ENCODE measurements at places on chromosomes 13 and 19.

GRCh38 chr19:5036698-5037563 lies 68.0 kb downstream of the KDM4B start:
- no peak for DNase-seq

GRCh38 chr19:55592391-55593090 lies 6.8 kb downstream of the FIZ1 start:
- DNase-seq: no peak

- DNase-seq: no peak
Measured at GRCh38 chr19:37920591-37921450, 13.8 kb downstream of the SIPA1L3 start.

- no peak for DNase-seq
Measured at GRCh38 chr13:75079226-75079625, 402.7 kb downstream of the TBC1D4 start.

DNA sequence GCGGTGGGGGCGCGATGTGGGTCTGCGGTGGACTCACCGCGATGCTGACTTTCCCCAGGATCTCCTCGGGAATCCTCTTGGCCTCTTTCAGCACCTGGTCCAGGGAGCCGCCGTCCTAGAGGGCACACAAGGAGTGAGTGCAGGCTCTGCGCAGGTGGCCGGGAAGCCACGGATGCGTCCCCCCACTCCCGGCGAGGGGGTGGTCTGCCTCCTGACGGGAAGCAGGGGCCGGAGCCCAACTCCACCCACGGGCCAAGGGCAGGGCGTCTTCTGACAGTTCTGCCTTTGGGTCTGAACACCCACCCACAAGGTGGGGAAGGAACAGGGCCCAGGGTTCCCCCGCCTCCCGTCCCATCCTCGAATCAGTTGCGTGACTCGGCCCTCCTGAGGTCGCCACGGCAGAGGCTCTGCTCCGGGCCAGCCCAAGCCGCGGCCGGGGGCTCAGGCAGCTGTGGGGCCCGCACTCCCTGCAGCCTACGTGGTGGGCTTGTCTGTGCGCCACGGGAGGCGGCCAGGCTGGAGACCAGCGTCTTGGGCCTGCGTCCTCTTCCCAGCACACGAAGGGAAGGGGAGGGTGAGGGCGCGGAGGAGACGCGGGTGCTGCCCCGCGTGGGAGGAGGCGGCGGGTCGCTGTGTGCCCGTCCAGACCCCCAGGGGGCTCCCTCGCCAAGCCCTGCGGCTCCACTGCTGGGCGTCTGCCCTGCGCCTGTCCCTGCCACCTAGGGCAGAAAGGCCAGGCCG lies 21.4 kb downstream of the MAP2K2 start:
- no peak for DNase-seq

DNA sequence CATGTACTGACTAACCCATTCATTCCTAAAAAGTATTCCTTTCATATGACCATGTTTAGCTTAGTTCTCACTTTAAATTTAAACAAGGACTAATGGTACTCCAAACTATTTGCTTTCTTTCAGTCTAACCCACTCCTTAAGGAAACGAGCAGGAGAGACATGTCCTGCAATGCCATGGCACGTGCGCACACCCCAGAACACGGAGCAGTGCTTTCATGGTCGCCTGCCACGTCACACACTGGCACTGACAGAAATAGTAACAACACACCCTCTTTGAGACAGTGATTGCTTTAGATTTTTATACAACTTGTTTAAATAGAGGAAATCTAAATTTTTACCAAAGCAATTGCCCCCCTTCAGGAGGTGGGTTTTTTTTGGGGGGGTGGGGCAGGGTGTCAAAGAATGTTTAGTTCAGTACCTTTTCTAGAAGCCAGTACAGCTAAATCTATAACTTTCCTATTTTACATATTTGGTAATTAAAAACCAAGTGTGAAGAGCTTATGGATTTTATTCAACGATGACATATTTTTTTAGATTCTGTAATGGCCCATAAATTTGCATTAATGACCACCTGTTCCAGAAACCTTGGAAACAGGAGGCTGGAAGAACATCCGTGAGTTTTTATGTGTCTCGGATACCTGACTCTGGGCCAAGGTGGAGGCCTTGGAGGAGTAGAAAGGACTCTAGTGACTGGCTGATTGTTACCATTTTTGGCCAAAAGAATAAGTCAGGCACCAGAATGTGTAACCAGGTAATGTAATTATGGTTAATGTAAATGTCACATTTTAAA lies 247.1 kb downstream of the DCT start:
- no peak for DNase-seq

DNA sequence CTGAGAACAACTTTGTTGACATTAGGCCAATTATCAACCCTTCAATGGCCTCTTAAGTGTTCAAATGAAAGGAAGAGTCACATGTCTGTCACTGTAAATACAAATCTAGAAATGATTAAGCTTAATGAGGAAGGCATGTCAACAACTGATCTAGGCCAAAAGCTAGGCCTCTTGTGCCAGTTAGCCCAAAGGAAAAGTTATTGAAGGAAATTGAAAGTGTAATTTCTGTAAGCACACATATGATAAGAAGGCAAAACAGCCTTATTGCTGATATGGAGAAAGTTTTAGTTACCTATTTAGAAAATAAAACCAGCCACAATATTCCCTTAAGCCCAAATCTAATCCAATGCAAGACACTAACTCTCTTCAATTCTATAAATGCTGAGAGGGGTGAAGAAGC lies 604.7 kb downstream of the SLITRK6 start:
- no peak for DNase-seq

- no peak for DNase-seq
Measured at GRCh38 chr13:41075034-41075433, 13.7 kb downstream of the WBP4 start.

DNA sequence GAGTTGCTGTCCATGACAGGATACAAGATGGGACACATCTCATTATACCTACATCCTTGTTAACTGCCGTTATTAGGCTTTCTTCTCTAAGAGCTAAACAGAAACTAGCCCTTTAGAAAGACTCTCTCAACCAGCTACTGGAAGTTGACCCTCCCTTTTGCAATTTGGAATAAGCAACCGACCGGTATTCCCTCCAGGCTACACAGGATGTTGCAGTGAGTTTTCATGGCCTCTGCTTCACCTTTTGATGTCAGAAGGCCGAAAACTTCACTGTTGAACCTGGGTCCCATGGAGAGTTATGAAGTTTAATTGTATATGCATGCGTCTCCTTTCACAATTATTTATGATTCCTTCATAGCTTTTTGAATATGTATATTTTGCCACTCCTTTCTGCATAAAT lies 1042.5 kb upstream of the SPRY2 start:
- no peak for DNase-seq

- no peak for DNase-seq
Measured at GRCh38 chr13:99956473-99957349, 14.9 kb downstream of the ZIC5 start.

- DNase-seq: no peak
Measured at GRCh38 chr13:110250258-110250891, 56.6 kb downstream of the COL4A1 start.

DNA sequence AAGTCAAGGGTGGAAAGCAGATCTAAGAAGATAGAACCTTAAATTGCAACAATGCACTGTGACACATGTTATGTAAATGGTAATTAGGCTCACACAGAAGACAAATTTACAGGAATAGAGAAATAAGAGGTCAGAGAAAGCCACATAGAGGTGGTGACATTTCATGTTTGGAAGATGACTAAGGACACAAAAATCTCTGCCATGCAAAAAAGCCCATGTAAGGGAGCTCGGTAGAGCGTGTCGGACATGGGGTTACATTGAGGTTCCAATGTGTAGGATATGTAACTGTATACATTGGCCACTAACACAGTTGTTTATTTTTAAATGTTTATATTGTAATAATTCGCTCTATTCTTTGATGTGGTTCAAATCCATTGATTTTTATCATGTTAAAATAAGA lies 33.7 kb downstream of the SUGT1 start:
- DNase-seq: no peak

- DNase-seq: no peak
Measured at GRCh38 chr13:24060993-24061392, 99.5 kb upstream of the SPATA13 start.

DNA sequence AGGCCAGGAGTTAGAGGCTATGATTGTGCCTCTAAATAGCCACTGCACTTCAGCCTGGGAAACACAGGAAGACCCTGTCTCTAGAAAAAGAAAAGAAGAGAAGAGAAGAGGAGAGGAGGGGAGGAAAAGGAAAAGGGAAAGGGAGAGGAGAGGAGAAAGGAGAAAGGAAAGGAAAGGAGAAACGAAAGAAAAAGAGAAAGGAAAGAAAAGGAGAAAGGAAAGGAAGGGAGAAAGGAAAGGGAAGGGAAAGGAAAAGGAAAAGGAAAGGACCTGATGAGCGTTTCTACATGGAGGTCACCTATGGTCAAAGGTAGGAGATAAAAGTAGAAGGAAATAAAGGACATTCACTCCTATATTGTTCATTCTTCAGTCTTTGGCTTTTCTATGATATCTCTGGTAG lies 109.1 kb upstream of the TRPC4 start:
- no peak for DNase-seq

- DNase-seq: no peak
Measured at GRCh38 chr13:99639126-99639525, 137.9 kb downstream of the TM9SF2 start.

DNA sequence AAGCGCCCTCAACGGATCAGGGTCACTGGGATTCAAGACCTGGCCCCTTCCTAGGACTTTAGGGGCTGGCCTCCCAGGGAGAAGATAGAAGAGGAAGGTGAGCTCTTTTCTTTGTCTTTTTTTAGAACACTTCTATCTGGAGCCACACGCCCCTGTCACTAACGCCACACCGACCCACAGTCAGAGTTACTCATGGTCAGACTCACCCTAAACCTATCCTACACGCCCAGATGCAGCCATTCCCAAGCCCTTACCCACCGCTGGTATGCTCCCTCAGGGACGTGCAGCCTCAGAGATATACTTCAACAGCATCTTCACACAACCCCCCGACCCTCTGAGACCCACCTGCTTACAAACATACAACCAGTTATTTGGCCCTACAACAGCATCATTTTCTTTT lies 29.9 kb upstream of the MUC16 start:
- no peak for DNase-seq

DNA sequence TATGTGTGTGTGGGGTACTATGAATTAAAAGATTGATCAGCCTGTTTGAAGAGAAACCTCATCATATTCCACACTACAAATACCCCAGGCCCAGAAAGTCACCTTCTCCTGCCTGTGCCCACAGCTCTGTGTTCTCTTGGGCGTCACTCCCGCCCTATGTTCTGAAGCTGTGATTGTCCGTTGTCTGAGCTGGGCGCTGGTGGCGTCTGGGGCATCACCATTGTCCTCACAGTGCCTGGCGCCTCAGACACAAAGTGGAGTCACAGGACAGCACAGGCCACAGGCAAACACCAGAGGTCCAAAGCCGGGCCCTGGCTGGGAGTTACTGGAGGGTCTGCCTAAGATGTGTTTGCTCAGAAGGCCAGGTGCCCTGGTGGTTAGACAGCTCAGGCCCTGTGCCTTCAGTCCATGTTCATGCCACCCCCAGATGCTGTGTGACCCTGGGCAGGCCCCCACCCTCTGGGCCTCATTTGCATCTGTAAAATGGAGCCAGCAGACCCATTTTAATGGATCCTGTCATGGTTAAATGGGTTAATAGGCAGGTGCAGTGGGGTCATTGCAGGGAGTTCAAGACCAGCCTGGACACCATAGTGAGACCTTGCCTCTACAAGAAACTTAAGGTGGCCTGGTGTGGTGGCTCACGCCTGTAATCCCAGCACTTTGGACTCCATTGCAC lies 34.5 kb downstream of the DNM2 start:
- DNase-seq: no peak

DNA sequence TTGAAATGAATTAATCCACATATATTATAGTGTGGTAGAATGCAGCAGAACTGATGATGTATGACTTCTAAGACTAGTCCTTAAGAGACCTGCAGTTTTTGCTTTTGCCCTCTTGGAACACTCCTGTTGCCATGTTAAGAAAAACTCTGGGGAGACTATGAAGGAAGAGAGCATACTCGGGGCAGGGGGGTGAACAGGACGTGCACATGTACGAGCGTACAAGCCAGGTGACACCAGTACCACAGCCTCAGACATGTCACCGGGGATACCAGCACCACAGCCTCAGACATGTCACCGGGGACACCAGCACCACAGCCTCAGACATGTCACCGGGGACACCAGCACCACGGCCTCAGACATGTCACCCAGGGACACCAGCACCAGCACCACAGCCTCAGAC lies 15.9 kb upstream of the USPL1 start:
- DNase-seq: no peak

- DNase-seq: no peak
Measured at GRCh38 chr19:43105496-43105895, 23.0 kb upstream of the PSG2 start.

DNA sequence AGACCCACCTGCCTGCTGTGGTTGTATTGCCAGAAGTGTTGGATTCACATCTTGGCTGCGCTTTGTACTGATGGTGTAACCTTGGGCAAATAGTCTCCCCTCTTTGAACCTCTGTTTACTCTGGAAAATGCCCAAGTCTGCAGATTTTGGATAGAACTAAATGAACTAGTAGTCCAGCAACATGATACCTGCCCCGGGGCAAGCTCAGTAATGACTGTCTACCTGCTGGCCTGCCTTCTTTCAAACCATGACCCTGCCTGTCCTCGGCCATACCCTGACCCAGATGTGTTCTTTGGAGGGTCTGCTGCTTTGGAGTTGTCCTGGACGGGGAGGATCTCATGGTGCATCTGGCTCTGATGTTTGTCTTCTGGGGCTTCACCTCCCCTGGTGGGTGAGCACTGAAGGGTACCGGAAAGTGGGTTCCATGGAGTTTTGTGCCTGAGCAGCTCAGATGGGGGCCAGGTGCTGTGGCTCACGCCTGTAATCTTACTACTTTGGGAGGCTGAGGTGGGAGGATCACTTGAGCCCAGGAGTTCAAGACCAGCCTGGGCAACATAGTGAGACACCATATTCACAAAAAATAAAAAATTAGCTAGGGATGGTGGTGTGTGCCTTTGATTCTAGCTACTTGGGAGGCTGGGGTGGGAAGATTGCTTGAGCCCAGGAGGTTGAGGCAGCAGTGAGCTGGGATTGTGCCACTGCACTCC lies 59.5 kb downstream of the TNFRSF19 start:
- no peak for DNase-seq

- DNase-seq: no peak
Measured at GRCh38 chr13:41939398-41939797, 21.5 kb downstream of the VWA8 start.

- DNase-seq: no peak
Measured at GRCh38 chr19:34265221-34265650, 10.9 kb downstream of the GARRE1 start.

GRCh38 chr19:31118287-31118955 lies 230.8 kb downstream of the TSHZ3 start:
- no peak for DNase-seq
